Activated T-helper 9 cell treated with anti-CD3 and anti-CD28 coated beads, Interleukin-2, amount 50 U/mL, for 16 hours (primary cell): ENCODE measurements at places on chromosomes 3 and 15.

GRCh38 chr15:87563869-87564268 lies 692.7 kb downstream of the NTRK3 start:
- DNase-seq, result no peak

DNA sequence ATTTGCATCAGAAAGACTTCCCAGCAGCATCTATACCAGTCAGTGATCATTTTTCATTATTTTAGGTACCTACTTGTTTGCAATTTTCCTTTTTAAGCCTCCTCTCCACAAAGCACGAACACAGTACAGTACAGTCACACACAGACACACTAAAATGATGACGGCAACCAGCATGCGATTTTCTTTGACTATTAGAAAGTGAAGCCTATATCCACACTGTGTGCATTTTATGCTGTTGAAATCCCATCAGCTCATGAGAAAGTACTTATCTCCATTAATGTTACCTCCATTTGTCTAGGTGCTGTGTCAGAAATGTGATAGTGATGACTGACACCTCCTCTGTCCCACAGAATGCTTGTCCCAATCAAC lies 294.7 kb upstream of the MEIS2 start:
- no peak for DNase-seq

DNA sequence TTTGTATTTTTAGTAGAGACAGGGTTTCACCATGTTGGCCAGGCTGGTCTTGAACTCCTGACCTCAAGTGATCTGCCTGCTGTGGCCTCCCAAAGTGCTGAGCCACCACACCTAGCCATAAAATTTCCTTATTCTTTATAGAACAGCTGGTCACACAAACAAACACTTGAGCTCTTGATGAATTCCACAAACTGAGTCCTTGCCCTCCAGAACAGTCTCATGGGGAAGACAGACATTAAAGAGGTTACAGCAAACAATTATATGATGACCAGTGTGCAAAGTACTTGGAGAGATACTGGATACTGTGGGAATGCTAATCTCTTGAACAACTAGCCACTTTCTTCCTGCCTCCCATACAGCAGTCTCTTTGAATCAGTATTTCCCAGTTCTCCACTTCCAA lies 7.5 kb upstream of the ATP11B start:
- DNase-seq, result no peak

- DNase-seq, result no peak
Observed at GRCh38 chr3:159761369-159761768, 227.3 kb upstream of the IL12A start.

DNA sequence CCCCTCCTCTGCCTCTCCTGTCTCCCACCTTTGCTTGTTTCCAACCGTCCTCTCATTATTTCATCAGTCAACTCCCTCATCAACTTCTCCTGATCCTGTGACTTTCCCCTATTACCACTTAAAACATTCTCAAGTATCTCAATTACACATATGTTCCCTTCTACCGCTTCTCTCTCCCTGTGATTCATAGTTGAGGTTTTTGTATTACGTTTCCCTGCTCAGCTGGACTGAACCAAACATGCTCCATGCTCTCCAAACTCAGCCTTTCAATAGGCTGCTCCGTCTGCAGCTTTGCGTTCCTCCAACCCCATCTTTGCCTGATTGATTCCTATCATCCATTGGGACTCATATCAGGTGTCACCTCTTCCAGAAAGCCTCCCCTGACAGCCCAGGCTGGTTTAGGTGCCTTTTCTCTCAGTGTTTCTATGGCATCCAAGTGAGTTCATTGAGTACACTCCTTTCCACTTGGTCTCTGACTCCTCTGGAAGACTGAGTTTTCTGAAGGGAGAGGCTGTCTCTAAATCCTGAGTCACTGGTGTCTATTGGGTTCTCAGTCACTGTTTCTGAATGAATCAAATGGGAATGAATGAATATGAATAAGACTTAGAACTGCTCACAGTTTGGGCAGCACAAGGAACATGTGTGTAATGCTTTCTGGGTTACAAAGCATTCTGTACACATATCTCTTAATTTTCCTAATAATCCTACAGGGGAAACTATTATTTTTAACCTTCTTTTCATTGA lies 56.4 kb downstream of the PLD1 start:
- DNase-seq, result no peak

DNA sequence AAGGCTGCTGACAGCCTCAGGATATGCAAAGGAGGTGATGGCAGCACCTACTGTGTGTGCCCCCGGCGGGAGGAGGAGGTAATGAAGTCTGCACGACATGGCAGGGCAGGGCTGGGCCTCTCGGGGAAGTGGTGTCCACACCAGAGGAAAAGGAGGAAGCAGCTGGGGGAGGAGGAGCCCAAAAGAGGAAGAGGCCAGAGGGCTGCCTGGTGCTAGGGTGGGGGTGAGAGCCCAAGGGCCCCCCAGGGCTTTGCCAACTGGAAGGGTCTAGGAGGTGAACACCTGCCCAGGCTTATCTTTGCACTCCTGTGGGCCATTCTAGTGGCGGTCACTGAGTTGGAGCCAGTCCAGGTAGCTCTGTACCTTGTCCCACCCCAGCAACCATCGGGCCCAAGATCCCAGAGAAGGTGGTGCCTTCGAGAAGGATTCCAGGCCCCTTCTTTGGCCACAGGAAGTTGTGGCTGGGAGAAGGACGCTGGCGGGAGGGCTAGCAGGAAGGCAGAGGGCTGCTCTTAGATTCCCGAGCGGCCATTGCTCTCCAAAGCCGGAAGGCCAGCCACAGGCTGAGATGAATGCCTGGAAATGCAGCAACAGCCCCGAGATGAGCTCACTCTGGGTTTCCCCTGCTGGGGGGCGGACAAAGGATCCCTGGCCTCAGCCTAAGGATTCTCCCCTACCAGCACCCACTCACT lies 7.0 kb downstream of the GNAI2 start:
- DNase-seq, result peak; percentile 46

DNA sequence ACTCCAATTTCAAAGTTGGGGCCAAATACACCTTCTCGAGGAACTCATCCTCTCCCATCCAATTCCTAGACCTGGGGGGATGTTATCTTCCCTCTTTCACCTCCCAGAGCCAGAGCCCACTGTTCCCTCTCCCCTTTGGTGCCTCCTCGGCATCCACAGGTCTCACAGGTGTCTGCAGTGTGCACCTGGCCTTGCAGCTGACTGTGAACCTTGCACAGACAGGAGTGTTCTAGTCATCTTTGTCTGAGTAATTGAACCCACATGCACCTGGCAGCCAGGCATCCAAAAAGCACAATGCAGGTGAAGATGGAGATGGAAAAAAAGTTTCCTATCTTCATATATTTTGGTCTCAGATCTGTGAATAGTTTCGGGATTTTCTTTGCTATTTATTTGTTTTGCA lies 30.8 kb downstream of the PCOLCE2 start:
- no peak for DNase-seq

DNA sequence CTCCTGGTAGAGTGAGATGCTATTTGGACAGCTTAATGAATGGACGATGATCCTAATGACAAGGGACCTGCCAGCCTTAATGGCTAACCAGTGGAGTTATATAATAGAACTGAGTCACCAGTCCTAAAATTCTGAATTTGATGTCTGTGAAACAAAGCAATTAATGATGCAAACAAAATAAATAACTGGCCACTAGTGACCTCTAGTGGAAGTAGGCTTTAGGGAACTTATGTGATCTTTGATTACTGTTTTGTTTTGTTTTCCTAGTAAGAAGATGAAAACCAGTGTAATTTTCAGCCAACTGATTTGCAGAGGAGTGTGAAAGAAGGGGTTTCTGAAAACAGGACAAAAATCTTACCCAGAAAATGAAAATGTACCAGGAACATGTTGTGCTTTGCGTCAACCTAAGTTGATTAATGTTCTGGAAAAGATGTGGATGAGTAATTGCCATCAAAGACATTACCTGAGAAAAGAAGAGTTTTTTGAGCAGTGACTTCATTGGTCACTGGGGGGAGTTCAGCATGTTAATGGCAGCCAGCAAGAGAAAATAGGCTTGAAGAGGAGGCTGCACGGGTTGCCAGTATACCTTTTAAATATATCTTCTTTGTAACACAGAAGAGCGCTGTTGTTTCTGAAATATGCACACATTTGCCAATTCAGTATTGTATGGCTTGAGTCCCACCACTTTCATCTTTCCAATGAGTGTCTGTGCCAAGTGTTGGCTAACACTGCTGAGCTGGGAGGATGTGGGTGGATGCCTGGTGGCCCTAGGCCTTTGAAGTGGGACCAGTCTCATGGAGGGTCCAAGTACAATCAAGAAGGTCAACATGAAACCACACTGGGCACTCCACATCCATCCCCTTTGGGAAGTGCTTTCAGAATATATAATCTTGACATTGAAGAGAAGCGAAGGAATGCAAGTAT lies 9.3 kb downstream of the VEPH1 start:
- no peak for DNase-seq

DNA sequence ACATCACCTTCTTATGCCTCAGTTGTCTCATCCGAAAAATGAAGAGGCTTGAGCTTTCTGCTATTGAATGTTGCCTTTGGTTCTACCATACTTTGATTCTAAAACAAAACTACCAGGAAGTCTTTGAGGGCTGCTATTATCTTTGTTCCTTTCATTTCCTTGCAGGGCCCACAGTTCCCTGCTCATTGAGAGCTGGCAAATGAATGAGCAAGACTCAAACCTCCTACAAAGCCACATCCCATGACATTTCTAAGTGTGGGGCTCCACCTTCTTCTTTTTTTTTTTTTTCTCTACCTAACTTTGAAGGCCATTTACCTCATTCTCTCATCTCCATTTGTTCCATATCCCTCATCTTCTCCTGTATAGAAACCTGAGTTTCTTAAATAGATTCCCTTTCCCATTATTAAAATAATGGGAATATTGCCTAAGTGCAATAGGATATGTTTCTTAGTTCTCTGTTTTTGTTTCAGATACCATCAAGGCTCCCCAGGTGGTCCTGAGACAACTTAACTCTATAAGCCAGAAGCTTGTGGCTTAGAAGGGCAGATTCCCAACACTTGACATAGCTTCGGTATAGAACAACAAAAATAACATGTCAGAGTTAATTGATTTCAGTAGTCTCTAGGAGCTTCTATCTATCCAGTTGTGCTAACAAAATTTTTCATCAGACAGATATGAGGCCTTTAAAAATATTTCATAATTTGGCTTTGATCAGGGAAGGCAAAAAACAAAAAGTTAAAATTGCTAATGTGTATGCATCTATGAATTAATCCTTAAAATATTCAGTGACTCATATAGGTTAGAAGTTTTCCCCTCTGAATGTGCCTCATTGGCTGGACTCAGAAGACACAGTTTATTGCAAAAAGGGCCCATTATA lies 951.6 kb downstream of the TUSC7 start:
- no peak for DNase-seq

- DNase-seq, result no peak
Observed at GRCh38 chr3:154125378-154126030, 4.3 kb downstream of the ARHGEF26 start.

- no peak for DNase-seq
Observed at GRCh38 chr3:40321818-40322217, 12.3 kb downstream of the EIF1B start.

DNA sequence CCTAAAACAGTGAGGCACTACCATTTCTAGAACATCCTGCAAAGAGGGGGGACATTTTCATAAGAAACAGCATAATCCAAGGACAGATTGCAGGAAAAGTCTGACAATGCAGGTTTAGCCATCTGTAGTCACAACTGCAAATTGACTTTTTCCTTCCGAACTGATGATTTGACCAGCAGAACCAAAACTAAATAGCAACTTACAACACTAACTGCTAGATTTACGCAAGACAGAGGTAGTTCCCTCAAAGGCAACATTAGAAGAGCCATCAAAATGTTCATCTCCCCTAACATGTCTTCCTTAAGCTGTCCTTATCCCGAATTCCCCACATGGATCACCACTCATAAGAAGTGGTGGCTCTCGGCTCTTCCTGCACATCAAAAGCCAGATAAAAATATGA lies 129.6 kb downstream of the GADL1 start:
- no peak for DNase-seq

DNA sequence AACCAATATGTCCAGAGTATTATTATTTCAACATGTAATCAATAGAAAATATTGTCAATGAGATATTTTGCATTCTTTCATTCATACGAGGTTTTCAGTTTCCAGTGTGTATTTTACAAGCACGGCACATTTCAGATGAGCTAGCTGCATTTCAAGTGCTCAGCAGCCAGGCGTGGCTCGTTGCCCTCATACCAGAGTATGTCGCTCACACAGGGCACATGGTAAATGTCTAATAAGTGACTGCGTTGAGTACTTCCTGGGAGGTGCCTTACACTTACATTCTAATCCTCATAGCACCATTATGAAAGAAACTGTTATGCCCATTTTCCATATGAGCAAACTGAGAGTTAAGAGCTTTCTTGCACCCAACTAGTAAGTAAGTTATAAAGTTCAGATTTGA lies 47.4 kb downstream of the TMEM266 start:
- no peak for DNase-seq
